AG04450 (cell line): ENCODE measurements at places on chromosomes 2 and 18. TPM values are rescaled to one million over a fixed set of nuclear protein-coding genes. Genes with fewer than 3 reads are reported as not detected.

TXNDC2 gene
- polyA plus RNA-seq: 0.06 TPM in 2 replicates

CYP27A1 gene
- 25.6 and 31.0 TPM in 2 replicates for polyA plus RNA-seq

ANKRD36 gene
- 4.5 and 5.5 TPM in 2 replicates for polyA plus RNA-seq

CCDC148 gene
- 0.12 and 0.22 TPM in 2 replicates for polyA plus RNA-seq

RGPD4 gene
- not detected in 2 replicates for polyA plus RNA-seq

IL36RN gene
- not detected in 2 replicates for polyA plus RNA-seq

RDH14 gene
- 19.5 and 25.1 TPM in 2 replicates for polyA plus RNA-seq

GAD1 gene
- not detected in 2 replicates for polyA plus RNA-seq

DNAJC5G gene
- polyA plus RNA-seq: not detected in 2 replicates

EHD3 gene
- 39.8 and 48.6 TPM in 2 replicates for polyA plus RNA-seq

OSR1 gene
- polyA plus RNA-seq: 13.5 and 14.0 TPM in 2 replicates

PLCL1 gene
- 0.22 and 0.43 TPM in 2 replicates for polyA plus RNA-seq

IL36B gene
- not detected in 2 replicates for polyA plus RNA-seq

DAW1 gene
- polyA plus RNA-seq: 0.12 and 0.25 TPM in 2 replicates

ACADL gene
- not detected in 2 replicates for polyA plus RNA-seq

SCN7A gene
- 7.0 and 9.8 TPM in 2 replicates for polyA plus RNA-seq

ANKRD30B gene
- polyA plus RNA-seq: not detected in 2 replicates

RASGRP3 gene
- polyA plus RNA-seq: 1.1 and 1.4 TPM in 2 replicates

LONRF2 gene
- 0.83 and 0.98 TPM in 2 replicates for polyA plus RNA-seq

PREPL gene
- 54.6 and 79.6 TPM in 2 replicates for polyA plus RNA-seq

UGT1A7 gene
- polyA plus RNA-seq: 0.04 TPM in 1 of 2 replicates, not detected in the other
